Right renal pelvis (tissue), 4 donors: ENCODE measurements at places on chromosomes 2 and 18. TPM values are rescaled to one million over a fixed set of nuclear protein-coding genes. Genes with fewer than 3 reads are reported as not detected.

- no peak for DNase-seq
These were observed 243.6 kb upstream of the RBMS1 start for GRCh38 chr2:160737247-160737646.

DNA sequence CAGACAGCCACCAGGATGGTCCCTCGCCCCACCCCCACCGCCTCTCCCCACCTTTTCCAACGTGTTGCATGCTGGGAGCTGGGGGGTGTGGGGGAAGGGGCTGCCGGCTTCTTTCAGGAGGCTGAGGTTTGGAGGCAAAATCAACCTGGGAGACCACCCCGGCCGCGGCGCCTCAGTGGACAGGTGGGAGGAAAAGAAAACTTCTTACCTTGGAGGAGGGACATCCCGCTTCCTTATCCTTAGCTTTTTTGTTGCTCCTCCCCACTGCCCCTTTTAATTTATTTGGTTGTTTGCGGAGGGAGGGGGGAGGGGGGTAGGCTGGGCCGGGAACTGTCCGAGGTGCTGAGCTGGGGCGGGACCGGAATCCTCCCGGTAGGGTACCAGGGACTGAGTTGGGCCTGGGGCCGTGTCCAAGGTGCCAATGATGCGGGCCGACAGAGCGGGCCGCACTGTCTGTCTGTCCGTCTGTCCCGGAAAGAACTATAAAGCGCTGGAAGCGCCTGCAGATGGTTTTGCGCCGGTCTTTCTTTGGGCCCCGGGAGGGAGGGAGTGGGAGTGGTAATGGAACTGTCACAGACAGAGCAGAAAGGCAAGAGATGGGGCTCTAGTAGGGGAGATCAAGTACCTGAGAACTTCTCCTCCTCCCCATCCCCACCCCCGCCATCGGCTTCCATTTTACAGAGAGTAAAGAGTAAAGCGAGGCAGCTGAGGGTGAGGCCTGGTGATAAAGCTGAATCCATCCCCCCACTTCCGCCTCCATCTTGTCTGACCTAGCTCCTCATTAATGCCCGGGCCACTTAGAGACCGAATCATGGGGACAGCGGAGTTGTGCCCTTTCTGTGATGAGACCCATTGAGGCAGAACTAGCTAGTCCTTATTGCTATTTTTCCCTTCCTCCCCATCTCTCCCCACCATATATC, 2.4 kb downstream of the CDK5R2 start:
- DNase-seq, result no peak

GRCh38 chr2:109186656-109187250, 57.7 kb downstream of the SH3RF3 start:
- DNase-seq, result no peak

GRCh38 chr2:182228741-182229140, 198.1 kb downstream of the PDE1A start:
- no peak for DNase-seq

DNA sequence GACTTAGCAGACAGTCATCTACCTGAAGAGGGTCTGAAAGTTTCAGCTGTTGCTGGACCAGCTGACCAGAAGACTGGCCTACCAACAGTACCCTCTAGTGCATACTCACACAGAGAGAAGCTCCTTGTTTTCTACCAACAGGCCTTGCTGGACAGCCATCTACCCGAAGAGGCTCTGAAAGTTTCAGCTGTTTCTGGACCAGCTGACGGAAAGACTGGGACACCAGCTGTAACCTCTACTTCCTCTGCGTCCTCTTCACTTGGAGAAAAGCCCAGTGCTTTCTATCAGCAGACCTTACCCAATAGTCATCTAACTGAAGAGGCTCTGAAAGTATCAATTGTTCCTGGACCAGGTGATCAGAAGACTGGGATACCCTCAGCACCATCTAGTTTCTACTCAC, 63.2 kb downstream of the ALMS1 start:
- DNase-seq, result no peak

DNA sequence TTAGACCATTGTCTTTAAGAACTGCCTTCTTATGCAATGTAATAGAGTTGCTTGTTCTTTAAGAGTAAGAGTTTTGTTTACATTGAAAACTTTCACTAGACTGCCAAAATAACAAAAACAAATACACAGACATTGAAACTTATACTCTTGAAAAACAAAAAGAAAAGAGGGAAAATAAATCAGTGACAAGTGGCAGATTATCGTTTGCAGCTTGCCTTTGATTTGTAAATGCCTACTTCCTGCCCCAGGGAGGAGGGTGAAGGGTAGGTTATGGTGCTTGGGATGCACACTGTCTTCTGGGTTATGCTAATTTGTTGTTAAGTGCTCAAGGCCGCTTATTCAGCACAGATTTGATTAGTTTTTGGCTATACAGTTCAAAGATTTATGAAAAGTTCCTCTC, 198.7 kb downstream of the TGIF1 start:
- DNase-seq, result no peak

GRCh38 chr18:77055429-77056300, 76.9 kb downstream of the MBP start:
- DNase-seq, result no peak

DNA sequence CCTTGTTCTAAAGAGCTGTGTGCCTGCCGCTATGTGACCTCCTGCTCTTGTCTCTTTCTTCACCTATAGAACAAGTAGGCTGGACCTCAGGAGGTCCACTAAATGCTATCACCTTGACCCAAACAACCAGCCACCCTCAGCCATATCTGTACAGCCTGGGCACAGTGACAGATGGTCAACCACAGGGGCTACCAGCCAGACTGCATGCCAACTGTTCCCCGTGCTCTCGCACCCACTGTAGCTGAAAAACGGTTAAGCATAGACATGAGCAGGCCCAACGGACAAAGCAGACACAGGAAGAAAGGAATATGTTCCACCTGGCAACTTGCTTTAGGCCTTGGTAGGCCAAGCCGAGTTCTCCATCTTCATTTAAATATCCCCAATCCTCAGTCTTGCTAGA, 43.2 kb upstream of the ACAA2 start:
- DNase-seq, result no peak

GPR155 gene
- polyA plus RNA-seq, result 6.1 TPM

FASTKD1 gene
- polyA plus RNA-seq, result 31.7 TPM

CEBPZOS gene
- 49.8 TPM for polyA plus RNA-seq

KCNG2 gene
- polyA plus RNA-seq, result 0.15 TPM
